ENCODE measurements at places on chromosomes 1 and 21.

DNA sequence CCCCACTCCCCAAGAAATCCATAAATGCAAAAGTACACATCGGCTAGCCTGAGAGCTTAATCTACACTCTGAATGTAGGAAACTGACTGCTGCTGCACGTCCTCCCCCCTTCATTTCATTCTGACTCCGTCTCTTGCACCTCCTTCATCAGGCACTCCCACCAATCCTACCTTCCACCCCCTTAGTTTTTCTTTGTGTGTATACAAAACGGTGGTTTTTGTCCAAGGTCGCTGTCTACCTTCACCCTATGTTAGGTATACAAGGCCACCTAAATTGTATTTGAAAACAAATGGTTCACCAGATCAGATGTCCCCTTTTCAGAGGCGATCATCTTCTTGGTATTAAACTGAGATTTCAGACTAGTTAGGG lies 1.9 kb downstream of the WDR26 start:
- no peak for DNase-seq

GRCh38 chr1:68339505-68339904 lies 107.2 kb upstream of the WLS start:
- no peak for DNase-seq

DNA sequence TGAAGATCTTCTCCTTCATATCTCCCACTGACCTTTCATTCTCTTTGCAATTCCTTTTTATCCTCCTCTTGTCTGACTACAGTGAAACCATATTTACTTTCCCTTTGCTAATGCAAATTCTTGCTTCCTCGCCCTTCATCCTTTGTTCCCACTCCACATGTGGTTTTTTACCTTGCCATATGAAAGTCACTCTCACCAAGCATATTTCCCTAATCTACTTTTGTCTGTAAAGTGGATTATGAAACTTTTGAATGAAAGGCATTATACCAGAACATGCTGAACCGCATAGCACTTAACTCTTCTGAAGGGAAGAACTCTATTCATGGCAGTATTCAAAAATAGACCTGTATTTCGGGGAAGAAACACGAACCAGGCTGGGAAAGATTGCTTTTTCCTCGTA lies 8.0 kb upstream of the TMPRSS15 start:
- DNase-seq = no peak

DNA sequence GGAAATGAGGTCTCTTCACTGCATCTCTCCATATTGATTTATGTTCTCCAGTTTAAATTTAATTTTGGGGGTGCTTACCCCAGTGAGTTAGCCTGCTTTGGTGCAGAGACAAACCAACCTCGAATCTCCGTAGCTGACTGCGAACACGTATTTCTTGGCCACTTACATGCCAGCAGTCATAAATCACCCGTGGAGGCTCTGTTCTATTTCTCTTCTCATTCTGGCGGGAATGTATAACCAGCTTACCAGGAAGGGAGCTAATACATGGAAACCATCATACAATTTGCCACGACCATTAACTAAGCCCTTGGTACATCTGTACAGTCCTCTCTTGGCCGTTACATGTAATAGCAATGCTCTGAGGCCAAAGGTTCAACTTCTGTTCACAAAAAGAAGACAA lies 148.0 kb downstream of the PLA2G4A start:
- no peak for DNase-seq

DNA sequence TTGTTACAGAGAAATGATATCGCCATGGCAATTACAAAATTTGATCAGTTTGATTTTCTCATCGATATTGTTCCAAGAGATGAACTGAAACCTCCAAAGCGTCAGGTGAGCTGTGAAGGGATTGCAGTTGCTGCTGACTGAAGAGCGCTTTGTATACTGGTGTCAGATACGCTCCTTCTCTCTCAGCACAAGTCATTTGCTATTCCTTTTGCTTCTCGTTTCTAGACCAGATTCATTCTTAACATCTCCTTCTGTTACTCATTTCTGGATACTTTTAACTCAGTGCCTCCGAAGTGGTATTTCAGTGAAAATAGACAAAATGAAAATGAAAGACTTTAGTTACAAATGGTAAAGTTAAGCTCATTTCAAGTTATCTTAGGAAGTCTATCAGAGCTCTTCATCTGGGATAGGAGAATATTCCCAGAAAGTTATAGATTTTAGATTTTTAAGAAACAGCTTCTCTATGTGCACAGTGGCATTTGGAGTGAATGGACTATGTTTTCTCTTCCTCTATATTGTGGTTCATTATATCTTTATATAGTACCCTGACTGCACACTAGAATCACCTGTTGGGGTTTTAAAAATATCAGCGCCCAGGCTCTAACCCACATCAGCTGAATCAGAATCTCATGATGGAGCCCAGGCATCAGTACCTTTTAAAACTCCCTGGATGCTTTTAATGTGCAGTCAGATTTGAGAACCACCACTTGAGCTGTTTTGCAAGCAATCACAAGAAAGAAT lies 30.3 kb upstream of the KCNQ4 start:
- DNase-seq = no peak
